ENCODE measurements at places on chromosomes 5 and 9.

DNA sequence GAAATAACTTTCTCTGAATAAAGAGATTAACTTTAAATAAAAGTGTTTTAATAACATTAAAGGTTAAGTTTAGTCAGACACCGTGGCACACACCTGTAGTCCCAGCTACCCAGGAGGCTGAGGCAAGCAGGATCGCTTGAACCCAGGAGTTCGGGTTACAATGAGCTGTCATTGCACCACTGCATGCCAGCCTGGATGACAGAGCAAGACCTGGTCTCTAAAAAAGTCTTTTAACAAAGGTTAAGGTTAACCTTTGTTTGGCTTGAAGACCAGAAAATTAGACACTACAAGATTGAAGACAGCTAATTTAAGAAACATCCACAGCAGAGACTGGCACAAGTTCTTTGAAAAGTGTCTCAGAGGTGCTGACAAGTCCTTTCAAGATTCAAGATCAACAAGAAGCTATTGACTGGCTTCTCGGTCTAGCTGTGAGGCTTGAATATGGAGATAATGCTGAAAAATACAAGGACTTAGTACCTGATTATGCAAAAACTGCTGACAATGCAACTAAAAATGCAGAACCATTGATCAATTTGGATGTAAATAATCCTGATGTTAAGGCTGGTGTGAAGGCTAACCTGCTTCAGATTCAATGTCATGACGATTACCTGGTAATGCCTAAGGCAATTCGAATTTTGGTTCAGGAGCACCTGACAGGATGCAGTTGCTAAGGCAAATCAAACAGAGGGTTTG is 48.8 kb downstream of the FAM81B start:
- no peak for DNase-seq

- DNase-seq = no peak
These were observed 15.5 kb downstream of the ACTL7A start for GRCh38 chr9:108877524-108877923.

DNA sequence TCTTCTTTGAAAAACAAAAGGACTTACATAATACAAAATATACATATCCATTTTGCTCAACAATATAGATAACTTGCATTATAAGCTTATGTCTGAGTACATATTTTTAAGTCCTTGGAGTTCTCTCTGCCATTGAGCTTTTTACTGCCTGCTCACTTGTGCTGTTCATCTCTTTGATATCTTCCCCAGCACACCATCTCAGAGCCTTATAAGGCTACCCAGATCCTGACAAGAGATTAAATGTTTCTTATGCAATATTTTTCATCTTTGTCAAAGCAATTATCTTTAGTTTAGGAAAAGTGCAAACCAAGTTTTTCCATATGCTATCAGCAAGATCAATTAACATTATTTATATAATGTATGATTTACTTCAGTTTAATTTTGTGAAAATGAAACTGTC is 60.7 kb upstream of the ITGA1 start:
- no peak for DNase-seq

GRCh38 chr9:91182429-91183225 is 179.1 kb downstream of the AUH start:
- DNase-seq = peak; percentile 54

DNA sequence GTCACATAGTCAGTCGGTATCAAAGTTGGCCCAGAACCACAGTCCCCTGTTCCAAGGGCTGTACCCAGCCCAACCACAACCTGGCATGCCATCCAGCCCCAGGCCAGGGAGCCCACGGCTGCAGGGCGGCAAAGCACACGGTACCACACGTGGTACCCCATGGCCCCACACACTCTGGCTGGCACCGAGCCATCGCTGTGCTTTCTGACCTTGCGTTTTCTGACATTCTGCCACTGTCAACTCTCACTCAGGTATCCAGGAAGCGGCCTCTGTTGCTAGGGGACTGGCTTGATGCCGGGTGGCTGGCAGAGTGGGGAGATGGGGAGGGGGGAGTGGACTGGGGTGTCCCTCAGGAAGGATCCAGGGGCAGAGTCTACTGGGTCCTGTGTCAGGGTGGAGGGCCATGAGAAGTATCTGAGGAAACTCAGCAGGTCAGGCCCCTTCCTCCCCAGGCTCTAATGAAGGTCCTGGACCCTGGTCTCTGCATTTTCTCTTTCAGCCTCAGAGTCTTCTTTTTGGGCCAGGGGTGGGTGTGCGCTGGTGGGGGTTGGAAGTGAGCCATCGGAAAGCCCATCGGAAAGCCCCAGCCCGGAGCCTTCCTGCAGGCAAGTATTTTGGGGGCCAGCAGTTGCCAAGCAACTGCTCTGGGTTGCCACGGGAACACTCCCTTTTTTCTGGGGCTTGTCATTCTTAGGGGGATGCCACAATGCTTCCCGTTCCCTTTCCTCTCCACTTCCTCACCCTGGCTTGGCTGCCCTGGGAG is 21.0 kb upstream of the RALGDS start:
- no peak for DNase-seq

GRCh38 chr5:10564838-10565784 is 1.2 kb downstream of the ANKRD33B start:
- DNase-seq = no peak

- DNase-seq = no peak
These were observed 92.7 kb upstream of the TNC start for GRCh38 chr9:115210699-115211098.

DNA sequence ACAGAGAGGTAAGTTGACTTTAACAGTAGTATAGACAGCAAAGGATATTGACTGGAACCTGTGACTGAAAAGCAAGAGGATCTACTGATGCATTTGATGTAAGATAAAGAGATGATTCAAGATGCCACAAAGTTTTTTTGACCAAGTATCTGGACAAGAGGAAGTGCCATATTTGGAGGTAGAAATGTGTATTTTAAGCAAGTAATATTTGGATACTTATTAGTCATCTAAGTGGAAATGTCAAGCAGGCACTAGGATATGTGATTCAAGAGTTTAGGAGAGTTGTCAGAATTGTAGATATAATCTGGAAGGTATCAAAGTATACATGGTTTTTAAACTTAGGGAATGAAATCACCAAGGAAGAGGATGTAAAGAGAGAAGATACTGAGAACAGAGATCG is 686.1 kb upstream of the CHD1 start:
- peak; percentile 68 for DNase-seq

DNA sequence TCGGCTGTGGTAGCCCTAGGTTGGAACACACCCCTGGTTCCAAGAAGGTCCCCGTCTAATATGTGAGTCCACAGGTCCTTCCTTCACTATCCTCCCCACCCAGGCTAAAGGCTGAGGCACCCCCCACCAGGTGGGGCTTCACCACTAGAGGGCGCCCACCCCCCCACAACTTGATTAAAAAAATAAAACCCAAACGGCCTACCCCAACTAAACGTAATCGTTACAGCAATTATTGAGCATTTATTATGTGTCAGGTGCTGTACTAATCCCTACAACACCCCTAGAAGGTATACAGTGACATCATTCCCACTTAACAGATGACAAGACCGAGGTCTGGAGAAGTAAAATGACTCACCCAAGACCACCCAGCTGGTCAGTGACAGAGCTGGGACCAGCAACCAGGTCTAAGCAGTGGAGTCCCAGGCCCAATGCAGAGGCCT is 65.0 kb downstream of the FGF18 start:
- peak; percentile 50 for DNase-seq

DNA sequence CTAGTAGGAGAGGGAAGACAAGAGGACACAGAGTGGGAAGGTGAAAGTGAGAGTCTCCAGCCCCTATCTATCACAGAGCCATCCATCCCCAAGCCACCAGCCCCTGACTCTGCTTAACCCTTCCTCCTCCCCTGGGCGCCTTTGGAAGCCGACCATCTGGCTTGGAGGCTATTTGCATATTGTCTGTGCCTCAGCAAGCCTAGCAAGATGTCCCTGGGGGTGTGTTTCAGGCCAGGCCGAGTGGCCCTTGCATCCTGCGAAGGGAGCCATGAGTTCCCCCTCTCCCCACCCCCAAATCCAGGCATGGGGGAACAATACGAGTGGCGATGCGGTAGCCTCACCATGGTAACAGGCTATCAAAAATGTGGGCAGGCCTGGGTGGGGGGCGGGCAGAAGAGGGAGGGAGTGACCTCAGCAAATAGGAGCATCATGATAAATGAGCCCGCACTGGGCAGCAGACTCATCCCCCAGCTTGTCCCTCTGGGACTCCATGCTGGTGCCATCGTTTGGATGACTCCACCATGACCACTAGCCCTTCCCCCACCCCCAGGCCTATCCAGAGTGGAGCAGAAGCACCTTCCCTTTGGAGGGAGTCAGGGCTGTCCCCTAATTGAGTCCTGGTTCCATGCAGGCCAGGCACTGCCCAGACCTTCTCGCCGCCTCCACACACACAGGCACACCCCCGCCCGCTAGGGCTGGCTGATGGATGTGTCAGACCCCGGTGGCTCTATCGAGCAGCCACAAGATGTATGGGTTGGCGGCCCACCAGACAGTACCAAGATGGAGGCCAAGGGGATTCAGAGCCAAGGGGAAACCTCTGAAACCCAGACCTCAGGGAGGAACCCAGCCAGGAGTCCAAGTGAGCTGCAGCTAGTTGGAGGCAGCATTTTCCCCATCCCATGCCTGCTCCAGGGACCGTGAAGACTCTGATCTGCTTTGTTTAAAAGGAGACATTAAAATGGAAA is 14.6 kb downstream of the URM1 start:
- no peak for DNase-seq

Measured in PC-3 (cell line).